ENCODE measurements at places on chromosomes 2 and 18.

GRCh38 chr2:152594792-152595191 lies 122.5 kb downstream of the PRPF40A start:
- DNase-seq = no peak

DNA sequence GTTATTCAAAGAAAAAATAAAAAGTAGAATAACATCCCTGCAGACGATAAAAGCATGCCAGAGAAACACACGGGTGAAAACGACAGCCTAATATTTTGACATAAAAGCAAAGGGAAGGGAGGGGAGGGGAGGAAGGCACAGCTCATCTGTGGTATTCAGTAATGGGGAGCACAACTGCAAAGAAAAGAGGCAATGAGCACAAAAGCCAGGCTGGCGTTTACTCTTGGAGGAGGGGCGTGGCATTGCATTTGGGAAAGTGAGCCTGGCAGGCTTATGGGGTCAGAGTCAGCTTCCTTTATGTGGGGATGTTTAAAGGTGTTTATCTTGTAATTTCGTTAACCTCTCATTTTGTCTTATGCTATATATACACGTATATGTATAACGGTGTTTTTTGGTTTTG lies 53.2 kb downstream of the STEAP3 start:
- DNase-seq = no peak

GRCh38 chr2:86510436-86510933 lies 52.8 kb downstream of the CHMP3 start:
- no peak for DNase-seq

DNA sequence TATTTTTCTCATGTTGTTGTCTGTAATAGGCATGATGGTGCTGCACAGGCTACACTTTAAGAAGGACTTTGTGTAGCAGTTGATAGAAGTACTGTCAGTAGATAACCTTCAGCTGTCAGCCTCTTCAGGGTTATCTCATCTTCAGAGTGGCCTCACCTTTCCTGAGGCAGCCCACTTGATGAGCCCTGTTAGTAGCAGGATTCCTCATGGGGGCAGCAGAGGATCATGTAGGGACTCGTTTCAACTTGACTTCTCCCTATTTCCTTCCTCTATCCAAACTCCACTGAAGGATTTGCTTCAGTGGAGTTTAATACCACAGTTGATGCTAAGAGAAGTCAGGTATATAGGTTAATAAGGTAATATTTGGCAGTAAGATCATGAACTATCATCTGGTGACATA lies 530.3 kb upstream of the FSIP2 start:
- no peak for DNase-seq

GRCh38 chr18:8248576-8248975 lies 360.7 kb upstream of the RAB12 start:
- DNase-seq = no peak
